ENCODE measurements at places on chromosomes 2 and 18.
A peak's percentile ranks its signal among the peaks of the same experiment; 100 is the strongest.

DNA sequence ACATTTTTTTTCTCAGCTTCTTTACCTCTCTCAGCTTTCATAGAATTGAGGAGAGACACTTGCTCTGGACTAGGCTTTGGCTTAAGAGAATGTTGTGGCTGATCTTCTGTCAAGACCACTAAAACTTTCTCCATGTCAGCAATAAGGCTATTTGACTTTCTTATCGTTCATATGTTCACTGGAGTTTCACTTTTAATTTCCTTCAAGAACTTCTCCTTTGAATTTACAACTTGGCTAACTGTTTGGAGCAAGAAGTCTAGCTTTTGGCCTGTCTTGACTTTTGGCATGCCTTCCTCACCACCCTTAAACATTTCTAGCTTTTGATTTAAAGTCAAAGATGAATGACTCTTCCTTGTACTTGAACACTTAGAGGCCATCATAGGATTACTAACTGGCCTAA is 104.4 kb upstream of the SLC39A10 start:
- peak; percentile 54 for DNase-seq

GRCh38 chr2:63737081-63737751 is 104.5 kb upstream of the UGP2 start:
- no peak for DNase-seq

GRCh38 chr2:185757356-185757755 is 18.8 kb downstream of the FSIP2 start:
- no peak for DNase-seq

DNA sequence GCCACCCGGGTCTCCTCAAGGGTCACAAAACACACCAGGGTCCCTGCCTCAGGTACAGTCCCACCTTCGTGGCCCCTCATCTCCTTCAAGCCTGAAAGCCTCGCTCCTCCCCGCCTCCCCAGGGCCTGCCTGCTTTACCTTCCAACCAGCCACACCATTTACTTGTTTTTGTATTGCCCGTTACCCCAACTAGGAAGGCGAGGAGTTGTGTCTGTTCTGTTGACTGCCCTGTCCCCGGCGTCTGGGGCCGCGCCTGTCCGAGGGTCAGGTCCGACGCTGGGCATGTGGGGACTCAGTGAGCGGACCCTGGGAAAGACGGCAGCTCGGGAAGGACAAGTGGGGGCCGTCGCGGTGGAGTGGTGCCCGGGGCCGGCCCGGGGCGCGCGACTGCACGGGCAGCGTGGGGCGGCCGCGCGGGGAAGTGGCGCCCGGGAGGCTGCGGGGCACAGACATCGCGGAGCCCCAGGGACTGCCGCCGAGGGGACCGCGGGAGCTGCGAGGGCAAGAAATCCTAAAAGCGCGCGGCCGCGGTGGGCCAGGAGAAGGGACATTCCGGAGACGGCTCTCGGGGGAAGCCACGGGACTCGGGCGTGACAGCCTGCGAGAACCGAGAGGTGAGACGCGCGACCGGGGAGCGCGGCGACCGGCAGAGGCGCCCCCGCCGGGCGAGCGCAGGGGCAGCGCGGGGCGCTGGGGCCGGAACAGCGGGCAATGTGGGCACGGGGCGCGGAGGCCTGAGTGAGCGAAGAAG is 797 bp upstream of the GRHL1 start:
- DNase-seq: peak; percentile 16

- no peak for DNase-seq
These were observed 7.9 kb downstream of the SF3B1 start for GRCh38 chr2:197426723-197427603.

- DNase-seq: no peak
These were observed 39.1 kb upstream of the NCOA1 start for GRCh38 chr2:24451805-24452501.

GRCh38 chr2:117718048-117718447 is 96.4 kb upstream of the DDX18 start:
- no peak for DNase-seq

DNA sequence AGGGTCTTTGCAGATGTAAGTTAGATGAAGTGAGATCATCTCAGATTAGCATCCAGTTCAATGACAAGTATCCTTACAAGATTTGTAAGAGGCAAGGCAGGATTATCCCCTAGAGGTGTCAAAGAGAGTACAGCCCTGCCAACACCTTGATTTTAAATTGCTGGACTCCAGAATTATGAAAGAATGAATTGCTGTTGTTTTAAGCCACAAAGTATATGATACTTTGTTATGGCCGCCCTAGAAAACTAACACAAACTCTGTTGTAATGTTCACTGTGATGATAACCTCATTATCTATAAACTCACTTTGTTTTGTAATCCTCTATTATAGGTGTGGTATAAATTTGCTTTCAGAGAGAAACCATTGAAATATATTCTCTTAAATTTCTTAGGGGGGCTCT is 249.0 kb upstream of the SPOPL start:
- no peak for DNase-seq

DNA sequence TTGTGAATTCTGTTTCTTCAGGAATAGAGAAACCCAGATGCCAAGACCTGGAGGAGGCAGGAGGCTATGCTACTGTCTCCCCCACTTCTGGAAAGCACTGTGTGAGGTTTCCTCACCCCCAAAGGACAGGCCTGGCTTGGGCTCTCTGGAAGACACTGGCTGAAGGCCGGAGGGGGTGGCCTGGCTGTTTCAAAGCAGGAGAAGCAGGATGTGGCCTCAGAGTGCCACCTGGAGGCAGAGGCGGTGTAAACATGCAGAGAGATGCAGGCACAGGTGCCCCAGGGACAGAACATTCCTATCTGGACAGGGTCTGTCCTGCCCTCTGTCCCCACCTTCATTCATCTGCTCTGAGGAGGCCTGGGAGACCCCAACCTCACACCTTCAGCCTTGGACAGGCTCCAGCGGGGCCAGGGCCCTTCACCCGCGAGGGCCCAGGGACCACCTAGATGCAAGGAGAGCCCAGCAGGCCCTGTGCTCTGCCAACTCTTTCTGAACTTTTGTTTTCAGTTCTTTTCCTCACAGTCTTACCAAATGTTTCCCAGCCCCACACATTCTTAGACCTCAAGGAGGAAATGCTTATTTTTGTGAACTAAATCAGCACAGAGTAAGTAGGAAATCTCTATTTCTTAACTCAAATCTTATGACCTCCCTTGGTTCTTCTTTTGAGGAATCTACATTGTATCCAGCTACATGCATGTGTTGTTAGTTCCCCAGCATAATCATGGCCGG is 79.2 kb downstream of the LONRF2 start:
- peak; percentile 94 for DNase-seq

- DNase-seq: peak; percentile 9
These were observed 5.8 kb upstream of the ONECUT2 start for GRCh38 chr18:57429167-57430078.

- no peak for DNase-seq
These were observed 15.8 kb downstream of the OTOF start for GRCh38 chr2:26462100-26462499.

GRCh38 chr2:168450171-168450570 is 5.9 kb upstream of the CERS6 start:
- no peak for DNase-seq

Data from inflammatory macrophage (primary cell).